ENCODE measurements at places on chromosomes 5 and 9.

DNA sequence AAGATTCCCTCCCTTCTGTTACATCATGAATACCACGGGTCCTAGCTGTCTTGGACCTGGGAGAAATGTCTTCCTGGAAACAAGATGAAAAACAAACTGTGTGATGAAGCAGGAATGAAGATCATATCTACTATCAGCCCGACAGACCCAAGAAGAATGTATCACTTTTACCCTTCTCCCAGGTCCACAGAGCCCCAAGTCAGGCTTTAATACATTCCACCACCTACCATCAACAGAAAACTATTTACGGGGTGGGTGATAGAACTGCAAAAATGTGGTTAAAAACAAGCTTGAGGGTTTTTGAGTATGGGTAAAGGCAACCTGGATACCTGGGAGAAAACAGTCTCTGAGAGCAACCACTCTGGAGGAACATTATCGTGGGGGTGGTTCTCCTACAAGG, 327.0 kb downstream of the TRIM32 start:
- DNase-seq, result no peak

DNA sequence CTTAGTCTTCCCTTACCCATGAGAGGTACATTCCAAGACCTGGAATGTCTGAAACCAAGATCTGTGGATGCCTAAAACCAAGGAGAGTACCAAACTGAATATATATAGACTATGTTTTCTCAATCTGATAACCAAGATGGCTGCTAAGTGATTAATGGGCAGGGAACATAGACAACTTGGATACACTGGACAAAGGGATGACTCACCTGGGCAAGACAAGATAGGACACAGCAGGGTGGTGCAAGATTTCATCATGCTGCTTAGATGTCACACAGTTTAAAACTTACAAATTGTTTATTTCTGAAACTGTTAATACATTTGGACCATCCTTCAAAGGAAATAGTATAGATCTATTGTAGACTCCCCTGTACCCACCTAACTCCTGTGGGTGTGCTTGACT, 130.9 kb downstream of the HTR1A start:
- DNase-seq, result no peak

DNA sequence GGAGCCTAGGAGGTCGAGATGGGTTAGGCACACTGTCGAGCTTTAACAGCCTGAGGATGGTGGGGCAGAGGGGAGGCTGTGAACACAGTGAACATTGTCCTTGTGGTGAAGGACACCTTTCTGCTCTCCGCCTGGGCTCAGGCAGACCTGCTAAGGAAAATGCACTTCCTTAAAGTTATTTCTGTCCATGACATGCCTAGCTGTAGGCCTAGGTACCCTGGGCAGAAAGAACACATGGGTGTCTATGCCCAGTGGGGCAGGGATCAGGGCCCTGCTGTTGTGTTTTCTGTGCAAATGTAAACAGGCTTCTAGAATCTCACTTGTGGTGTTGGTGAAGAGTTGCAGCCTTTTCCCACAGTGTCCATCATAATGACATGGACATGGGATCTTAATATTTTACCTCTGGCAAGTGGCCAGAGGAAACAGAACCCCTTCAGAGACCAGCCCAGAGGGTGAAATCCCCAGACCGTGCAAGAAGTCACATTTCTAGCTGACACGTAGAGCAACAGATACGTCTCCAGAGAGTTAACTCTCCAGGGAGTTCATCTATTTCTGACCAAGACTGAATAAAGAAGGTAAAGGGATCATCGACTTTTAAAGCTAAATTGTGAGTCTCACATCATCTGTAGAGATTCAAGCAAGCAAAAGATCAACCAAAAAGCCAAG, 79.2 kb downstream of the C9orf152 start:
- no peak for DNase-seq

- no peak for DNase-seq
Measured at GRCh38 chr9:19114680-19115270, 12.1 kb upstream of the HAUS6 start.

- DNase-seq, result no peak
Measured at GRCh38 chr5:111722140-111722539, 34.9 kb downstream of the NREP start.

DNA sequence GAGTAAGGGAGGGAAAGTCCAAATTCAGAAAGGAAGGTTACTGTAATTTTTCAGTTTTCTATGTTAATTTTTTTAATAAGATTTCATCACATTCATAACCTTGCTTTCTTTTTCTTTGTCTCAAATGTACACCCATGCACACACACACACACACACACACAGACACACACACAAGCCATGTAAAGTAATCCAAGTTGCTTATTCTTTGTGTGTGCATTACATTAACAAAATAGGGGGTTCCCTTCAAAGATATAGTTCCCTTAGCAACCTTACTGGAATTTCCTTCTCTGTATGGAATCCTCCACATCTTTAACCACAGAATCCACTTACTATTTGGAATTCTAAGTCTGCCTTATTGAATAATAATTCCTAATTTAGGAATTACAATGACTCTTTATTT, 32.7 kb downstream of the ZNF366 start:
- no peak for DNase-seq

DNA sequence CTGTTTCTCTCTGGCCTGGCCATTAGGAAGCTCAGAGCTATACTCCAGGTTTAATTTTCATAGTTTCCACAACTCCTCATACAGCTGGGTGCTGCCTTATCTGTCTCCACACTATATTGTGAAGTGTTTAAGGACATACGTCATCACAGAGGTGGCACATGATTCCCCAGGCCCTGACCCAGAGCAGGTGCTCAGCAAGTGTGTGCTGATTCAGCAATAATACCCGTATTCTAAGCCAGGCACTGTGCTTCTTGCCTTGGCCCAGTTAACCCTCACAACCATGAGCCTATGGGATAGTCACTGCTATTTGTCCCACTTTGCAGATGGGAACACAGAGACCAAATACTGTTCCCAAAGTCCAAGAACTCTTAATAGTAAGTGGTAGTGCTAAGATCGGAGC, 93.5 kb upstream of the SMIM23 start:
- DNase-seq, result no peak

DNA sequence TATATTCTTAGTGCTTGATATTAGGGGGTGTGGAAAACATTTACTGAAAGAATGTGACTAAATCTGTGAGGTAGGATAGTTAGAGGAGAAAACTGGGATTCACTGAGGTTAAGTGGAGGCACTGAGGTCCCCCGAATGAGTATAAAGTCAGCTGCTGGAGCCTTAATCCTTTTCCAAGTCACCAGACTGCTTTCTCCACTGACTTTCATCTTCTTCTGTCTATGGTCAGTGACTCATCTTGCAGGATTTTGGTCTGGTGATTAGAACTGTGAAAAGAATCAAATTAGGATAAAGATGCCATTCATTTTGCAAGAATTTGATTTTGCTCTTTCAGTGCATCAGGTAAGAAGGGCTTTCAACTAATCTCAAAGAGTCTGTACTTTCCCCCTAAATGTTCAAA, 89.3 kb upstream of the ALDH1A1 start:
- DNase-seq, result peak; percentile 60

GRCh38 chr5:59209758-59210359, 627.0 kb downstream of the RAB3C start:
- no peak for DNase-seq

DNA sequence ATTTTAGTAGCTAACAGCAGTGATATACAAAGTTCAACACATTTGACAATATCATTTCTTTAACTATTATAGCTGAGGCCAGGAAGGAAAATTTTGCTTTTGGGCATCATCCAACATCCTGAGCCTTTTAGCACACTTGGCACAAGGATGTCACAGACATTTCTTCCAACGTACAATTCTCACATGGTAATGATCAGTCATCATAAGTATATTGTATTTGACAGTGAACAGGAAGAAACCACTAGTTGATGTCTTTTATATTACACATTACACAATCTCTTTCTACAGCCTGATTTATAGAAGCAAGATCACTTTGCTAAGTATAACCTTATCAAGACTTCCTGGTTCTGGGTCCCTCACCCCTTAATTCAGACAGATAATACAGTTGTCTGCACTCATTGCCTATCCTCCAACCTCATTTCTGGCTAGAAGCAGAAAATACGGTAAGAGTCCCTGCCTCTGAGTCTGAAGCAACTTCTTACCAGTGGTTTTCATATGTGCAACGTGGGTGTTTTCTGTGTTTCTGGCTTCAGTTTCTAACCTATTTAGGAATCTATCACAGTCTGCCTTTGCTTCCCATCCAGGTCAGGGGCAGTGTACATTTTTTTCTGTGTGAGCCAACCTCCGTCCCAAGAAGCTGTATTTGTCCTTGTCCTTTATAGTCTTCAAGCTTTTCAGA, 167.8 kb downstream of the PAM start:
- no peak for DNase-seq

GRCh38 chr5:147305147-147305546, 70.3 kb downstream of the STK32A start:
- DNase-seq, result no peak

GRCh38 chr5:163385824-163386223, 51.6 kb upstream of the CCNG1 start:
- DNase-seq, result no peak

DNA sequence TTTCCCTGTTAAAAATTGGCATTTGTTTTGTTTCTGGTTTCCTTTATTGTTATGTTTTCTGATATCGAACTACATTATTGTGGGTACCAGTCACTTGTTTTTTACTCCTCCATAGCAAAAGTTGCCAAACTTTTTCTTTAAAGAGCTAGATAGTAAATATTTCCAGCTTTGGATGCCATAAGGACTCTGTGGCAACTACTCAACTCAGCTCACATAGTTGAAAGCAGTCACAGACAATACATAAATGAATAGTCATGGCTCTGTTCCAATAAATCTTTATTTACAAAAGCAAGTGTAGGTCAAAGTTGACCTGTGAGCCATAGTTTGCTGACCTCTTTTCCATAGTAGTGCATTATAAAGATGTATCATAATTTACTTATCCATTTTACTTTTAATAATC, 305.0 kb downstream of the RASEF start:
- no peak for DNase-seq

DNA sequence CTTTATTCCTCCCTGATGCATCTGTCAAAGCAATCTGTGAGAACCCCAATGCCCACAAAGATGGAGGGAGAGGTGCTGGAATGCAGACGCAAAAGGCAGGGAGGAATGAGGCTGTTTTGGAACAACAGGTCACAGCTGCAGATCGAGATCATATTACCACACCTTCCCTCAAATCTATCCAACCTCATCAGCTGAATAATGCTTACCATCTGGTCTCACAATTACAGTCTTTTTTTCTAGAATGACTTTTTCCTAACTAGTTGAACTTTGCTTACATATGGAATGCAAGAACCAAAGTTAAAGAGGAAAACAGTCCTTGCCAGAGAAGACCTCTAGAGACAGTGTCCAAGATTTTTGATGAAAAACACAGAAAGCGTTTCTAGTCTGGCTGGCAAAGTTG, 158.1 kb downstream of the LPAR1 start:
- DNase-seq, result peak; percentile 5

DNA sequence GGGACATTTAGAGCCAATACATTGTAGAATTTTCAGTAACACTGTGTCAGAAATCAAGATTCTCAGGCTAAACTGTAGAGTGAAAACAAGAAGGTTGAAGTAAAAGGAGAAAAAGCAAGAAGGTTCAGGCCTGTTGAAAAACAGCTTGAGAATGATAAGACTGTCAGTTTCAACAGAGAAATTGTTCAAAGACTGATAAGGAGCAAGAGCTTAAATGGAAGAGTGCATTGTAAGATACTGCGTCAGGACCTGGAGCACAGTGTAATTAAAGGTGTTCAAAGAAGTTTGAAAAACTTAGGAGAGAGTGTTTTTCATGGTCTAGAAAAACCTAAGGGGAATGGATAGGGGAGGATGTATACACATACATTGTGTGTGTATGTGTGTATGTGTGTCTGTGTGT, 408.3 kb downstream of the KDM4C start:
- no peak for DNase-seq

GRCh38 chr5:180090769-180091546, 19.4 kb upstream of the RNF130 start:
- DNase-seq, result peak; percentile 49

- DNase-seq, result no peak
Measured at GRCh38 chr9:1179366-1179765, 129.2 kb downstream of the DMRT2 start.

DNA sequence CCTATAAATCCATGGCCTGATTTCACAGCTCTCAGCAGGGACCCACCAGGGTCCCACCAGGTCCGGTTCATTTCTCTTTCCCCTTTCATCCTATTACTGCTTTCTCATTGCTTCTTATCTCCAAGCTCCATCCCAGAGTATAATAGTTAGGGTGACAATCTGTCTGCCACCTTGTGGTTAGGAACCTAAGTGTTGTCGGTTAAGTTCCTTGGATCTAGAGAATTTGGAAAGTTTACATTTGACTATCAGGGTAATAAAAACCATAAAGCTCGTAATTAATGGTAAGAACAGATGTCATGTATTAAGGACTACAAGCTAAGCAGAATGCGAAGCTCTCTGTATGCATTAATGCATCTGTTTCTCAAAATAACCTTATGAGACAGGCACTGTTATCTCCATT, 259.1 kb downstream of the SH3GL2 start:
- DNase-seq, result no peak

GRCh38 chr5:38607396-38607795, 51.0 kb upstream of the LIFR start:
- DNase-seq, result peak; percentile 83

GRCh38 chr5:66307647-66308241, 163.6 kb downstream of the SREK1 start:
- DNase-seq, result peak; percentile 83

GRCh38 chr9:12856603-12857002, 81.8 kb downstream of the LURAP1L start:
- no peak for DNase-seq

- DNase-seq, result no peak
Measured at GRCh38 chr9:126806336-126806735, 1.5 kb downstream of the ZBTB43 start.

DNA sequence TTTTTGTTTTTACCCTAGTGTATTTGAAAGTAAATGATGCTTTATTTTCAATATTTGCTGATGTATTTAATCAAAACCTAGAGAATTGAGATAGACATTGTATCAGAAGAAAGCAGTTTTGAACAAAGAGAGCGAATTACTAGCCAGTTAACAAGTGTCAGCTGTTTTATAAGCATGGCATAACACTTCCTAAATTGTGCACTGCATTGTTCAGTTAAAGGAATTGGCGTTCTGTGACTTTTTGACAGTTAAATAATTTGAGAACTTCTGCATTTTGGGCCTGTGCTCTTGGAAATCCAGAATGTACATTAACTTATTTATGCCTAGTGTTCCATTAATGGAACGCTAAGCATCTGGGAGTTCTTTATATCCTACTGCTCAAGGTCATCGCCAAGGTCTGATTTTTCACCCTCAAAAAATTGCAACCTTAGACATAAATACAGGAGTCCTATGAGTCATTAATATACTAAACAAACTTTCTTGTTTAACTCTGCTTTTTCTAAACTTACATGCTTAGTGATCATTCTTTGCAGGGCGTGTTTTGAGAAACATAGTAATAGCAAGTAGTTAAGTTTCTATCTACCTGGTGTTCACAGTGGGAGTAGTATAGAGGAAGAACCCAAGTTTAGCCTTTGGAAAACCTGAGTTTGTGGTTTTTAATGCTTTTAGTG, 31.1 kb downstream of the RASA1 start:
- DNase-seq, result no peak

DNA sequence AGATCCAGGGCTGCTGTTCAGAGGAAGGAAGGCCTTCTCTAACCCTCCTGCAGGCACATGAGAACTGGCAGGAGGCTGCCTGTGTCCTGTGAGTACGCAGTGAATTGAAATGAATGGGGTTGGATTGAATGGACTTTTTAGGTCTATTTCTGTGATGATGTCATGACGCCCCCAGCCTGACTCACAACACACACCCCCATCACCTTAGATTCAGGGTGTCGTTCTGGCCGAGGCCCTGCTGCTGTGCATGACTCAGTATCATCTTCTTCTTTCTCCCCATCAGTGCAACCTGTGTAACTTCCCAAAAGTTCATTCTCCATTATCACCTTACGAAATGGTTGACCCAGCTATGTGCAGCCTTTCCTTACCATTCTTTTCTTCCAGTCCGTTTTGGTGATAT, 5.4 kb downstream of the PCAT7 start:
- no peak for DNase-seq

Data from astrocyte of the hippocampus (primary cell).